ENCODE measurements at places on chromosomes 1 and 21. TPM values are rescaled to one million over a fixed set of nuclear protein-coding genes. Genes with fewer than 3 reads are reported as not detected.
A peak's percentile ranks its signal among the peaks of the same experiment; 100 is the strongest.

TLR5 gene
- not detected for total RNA-seq

BRINP2 gene
- total RNA-seq: not detected

PBX1 gene
- total RNA-seq: 0.32 TPM

RIPK4 gene
- total RNA-seq: not detected

TSPEAR gene
- not detected for total RNA-seq

C1orf21 gene
- total RNA-seq: 0.07 TPM

ATP6V1G3 gene
- total RNA-seq: not detected

HMGCS2 gene
- not detected for total RNA-seq

TRIM45 gene
- total RNA-seq: 2.5 TPM

UBL4B gene
- total RNA-seq: not detected

EPHB2 gene
- 0.17 TPM for total RNA-seq

MPZ gene
- total RNA-seq: 11.8 TPM

SH2D5 gene
- 0.29 TPM for total RNA-seq

OR2L5 gene
- total RNA-seq: not detected

GRCh38 chr1:98981917-98982513 lies 22.6 kb downstream of the PLPPR5 start:
- DNase-seq: no peak

DNA sequence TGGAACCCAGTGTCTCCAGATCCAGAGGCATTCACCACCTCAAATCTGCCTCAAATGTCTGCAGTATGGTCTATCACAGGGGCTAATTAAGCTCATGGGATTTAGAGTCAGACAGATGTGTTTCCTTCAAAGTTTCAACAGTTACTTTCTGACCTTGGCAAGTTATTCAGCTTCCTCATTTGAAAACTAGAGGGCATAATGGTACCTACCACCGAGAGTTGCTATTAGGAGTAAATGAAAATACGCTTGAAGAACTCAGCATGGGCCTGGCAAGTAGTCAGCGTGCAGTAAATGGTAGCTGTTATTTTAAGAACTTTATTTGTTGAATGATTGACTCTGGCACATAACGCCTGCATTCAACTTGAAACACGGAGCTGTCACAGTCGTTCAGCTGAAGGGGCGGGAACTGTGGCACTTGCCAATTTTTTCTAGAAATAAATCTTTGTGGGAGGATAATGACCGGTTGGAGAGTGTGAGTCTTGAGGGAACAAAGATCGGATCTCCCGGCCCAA lies 1.2 kb upstream of the CAP1 start:
- DNase-seq: peak; percentile 86

DNA sequence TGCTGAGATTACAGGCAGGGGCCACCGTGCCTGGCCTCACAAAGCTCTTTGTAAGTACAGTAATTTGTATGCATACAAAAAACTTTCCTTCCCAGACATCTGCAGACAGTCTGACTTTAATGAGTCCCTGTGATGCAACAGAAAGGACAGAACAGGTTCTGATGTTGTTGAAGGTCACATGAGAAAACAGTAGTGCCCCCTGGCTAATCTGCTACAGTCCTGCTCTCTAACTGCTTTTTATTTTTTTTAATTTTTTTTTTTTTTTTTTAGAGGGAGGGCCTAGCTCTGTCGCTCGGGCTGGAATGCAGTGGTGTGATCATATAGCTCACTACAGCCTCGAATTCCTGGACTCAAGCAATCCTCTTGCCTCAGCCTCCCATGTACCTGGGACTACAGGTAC lies 36.7 kb downstream of the ACBD3 start:
- DNase-seq: peak; percentile 30

DNA sequence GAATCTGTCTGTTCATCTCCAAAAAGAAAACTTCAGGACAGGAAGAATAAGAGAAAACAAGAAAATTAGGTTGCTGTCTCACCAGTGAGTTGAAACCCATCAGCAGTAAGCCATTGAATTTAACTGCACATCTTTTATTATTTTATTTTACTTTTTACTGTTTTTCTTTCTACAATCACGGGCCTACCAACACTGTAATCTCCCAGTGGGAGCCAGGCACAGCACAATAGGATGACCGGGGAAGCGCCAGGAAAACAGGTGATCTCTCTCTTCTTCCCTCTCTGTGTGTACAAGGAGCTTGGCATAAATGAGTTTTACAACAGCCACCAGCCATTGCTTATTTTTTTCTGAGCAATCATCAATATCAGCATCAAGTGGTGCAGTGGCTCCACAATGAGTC lies 113.1 kb upstream of the ESRRG start:
- DNase-seq: no peak

- peak; percentile 28 for DNase-seq
Observed at GRCh38 chr1:167621780-167622313, 8.2 kb upstream of the RCSD1 start.

DNA sequence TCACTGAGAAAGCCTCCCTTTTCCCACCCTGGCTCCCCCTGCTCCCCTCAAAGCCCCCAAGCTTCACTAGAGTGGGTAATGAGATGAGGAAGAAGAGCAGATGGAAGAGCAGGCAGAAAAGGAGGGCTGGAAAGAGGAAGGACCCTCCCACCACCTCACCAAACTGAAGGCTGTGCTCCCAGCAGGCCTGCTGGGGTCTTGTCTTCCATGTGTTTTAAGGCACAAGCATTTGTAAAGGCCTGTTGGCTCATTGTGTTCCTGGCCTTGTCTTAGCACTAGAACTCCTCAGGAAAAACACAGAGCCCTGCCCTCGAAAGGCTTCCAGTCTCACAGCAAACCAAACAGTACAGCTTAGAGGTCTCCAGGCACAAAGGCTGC lies 51.5 kb downstream of the TOMM20 start:
- DNase-seq: no peak

GRCh38 chr1:76625886-76626678 lies 241.2 kb upstream of the ST6GALNAC5 start:
- no peak for DNase-seq

- DNase-seq: no peak
Observed at GRCh38 chr21:45839274-45839673, 142.3 kb upstream of the COL6A1 start.

- no peak for DNase-seq
Observed at GRCh38 chr1:10283318-10283984, 73.1 kb downstream of the KIF1B start.

DNA sequence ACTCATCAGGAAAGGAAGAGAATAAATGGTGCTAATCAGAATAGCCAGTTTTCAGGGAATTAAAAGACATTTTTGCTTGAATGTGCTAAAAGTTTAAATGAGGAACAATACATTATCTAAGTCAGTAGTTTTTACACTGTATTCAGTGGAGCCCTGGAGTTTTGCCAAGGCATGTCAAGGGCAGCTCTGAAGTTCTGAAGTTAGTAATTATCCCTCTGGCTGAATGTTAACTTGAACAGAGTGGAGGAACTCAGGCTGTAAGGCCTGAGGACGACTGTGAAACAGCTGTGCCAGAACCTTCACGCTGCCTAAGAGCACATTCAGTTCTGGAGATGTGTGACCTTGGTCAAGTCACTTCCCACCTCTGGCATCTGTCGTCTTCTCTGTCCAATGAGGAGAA lies 68.1 kb downstream of the EDEM3 start:
- DNase-seq: no peak

DNA sequence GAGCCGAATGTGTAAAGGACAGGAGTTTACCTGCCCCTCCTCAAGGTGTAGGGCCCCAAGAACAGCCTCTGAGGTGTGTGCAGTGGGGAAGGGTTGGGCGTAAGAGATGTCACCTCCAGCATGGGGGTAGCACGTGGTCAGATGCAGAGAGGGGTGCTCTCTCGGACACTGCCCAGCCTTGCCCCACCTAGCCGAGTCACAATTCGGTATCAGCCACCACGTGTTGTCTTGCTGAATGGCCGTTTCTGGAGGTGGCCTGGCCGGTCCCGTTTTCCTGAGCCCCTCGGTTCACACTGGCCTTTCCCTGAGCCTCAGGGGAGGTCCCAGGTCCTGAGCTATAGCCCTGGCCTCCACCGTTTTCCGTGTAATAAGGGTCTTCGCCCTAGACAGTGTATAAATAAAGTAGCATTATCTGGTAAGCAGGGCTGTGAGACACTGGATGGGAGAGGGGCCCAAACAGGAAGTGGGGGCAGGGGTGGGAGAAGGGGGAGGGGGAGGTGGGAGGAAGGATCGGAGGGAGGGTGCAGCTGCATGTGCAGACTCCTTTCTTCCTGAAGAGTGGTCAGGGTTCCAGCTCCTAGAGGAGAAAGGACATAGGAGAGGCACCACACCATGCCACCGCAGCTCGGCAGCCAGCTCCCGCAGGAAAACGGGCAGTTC lies 23.3 kb downstream of the CD34 start:
- no peak for DNase-seq

- DNase-seq: no peak
Observed at GRCh38 chr21:45367402-45368351, 37.3 kb upstream of the COL18A1 start.

DNA sequence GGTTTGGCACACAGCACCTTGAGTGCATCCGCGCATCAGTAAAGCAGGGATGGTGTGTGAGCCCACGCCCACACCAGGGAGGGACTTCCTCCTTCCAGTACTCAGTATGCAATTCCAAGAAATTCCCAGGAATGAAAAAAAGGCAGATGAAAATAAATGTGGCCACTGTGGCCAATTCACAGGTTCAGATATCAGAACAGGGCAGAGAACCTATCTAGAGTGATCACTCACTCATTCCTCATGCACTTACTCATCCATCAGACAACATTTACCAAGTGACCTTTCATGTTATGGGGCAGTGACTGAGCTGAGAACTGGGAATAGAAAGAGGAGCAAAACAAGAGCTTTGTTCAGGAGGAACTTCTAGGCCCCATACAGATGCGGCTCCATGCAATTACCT lies 113.7 kb downstream of the ZSCAN20 start:
- DNase-seq: no peak

GRCh38 chr1:177984136-177984525 lies 14.3 kb upstream of the SEC16B start:
- DNase-seq: no peak

GRCh38 chr1:167661527-167662426 lies 31.7 kb downstream of the RCSD1 start:
- DNase-seq: no peak

DNA sequence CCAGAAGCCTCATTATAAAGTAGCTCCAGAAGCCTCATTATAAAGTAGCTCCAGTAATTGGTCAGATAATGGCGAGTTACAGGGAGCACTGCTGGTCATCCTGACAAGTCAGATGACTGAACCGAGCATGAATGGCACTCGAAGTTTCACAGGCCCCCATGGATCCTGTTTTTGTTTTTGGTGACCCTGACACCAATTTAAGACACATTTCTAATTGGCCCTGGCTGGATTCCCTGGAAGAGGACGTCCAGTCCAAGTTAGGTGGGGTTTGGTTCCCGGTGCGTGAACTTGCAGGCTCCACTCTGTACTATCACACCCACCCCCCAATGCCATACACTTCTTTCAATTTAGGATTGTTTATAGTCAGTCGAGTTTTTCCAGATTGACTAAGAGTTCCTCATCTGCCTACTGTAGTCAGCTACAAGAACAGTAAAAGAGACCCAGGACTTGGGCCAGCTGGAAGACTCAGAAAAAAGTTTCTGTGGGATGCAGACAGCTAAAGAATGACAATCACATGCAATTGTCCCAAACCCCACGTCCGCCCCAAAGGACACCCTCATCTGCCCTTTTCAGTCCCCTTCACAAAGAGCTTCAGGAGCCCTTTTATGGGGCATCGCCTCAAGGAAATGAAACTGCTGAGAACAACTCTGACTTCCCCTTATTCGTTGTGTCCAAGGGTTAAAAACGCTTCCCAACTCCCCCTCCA lies 2.7 kb downstream of the DHRS3 start:
- DNase-seq: no peak

DNA sequence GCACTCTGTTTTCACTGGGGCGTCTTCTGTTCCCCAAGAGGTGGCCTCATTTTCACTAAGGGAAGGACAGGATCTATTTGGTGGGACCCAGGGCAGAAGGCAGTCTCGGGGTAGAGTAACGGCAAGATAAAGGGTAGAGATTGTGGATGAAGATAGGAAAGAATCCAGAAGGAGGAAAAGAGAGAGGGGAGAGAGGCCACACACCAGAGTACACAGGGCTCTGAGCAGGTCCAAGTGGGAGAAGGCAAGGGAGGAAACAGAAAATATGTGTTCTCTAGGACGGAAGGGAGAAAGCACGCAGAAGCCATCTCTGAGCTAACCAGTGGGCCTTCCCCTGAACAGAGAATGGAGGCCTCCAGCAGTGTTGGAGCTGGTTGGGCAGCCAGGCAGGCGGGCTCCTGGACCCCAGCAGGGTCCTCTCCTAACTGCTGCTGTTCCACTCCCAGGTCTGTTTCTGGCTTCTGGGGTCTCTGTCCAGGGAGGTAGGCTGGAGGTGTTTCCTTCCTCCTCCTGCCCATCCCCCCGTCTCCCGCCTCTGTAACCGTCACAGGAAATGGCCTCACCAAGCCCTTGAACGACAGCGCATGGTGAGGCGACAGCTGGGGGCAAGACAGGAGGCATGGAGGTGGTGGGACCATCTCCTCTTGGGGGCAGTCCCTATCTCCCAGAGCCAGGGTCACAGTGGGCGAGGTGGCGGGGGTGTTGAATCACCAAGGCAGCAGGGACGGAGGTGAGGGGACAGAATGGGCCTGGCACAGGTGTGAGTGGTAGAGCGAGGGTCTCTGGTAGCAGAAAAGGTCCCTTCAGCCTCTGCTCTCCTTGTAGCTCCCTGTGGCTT lies 649 bp downstream of the PTPN7 start:
- DNase-seq: peak; percentile 62

- no peak for DNase-seq
Observed at GRCh38 chr1:234628089-234628488, 18.1 kb upstream of the IRF2BP2 start.
